ENCODE measurements at places on chromosomes 6 and 20. TPM values are rescaled to one million over a fixed set of nuclear protein-coding genes. Genes with fewer than 3 reads are reported as not detected.

TGM6 gene
- total RNA-seq = not detected

RIMS1 gene
- not detected for total RNA-seq

CDK5RAP1 gene
- total RNA-seq = 31.4 TPM

PFDN4 gene
- 149 TPM for total RNA-seq

MAP1LC3A gene
- total RNA-seq = 1.5 TPM
